Right cardiac atrium (tissue), 5 donors: ENCODE measurements at places on chromosomes 3 and 15.

GRCh38 chr3:189094539-189094938 lies 77.2 kb upstream of the TPRG1 start:
- no peak for DNase-seq

- no peak for DNase-seq
Observed at GRCh38 chr15:70815604-70816003, 38.4 kb downstream of the LARP6 start.

DNA sequence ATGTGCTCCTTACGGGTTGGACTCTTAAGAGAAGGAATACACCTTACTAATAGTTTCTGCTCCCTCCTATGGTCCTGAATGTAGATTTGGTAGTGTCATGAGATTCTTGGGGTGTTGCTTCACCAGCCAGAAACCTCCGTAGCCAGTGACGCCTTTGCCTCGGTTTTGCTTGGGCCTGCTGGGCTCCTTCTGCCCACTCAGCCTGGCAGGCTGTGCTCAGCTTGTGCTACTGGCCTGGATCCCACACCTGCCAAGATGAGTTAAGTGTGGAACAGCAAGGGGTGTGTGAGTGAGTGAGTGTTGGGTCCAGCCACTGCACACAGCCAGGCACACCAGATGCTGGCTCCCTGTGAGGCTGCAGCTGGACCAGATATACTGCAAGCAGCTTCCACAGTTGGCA lies 560.1 kb downstream of the NLGN1 start:
- DNase-seq: no peak

- peak; percentile 16 for DNase-seq
Observed at GRCh38 chr15:61621146-61621545, 392.0 kb upstream of the RORA start.

DNA sequence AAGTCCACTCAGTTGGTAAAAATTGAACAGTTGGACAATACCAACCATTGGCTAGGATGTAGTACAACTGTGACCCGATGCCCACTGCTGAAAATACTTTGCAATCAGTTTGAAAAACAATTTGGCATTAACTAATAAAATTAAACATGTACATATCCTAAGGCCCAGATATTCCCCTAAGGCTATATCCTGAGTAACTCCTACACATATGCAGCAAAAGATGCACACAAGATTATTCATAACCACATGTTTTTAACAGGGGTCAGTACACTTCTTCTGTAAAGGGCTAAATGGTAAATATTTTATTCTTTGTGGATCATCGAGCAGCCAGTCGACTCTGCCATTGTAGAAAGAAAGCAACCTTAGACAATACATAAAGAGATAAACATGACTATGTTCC lies 116.3 kb downstream of the MEX3B start:
- DNase-seq: no peak

GRCh38 chr3:9970020-9970652 lies 16.5 kb downstream of the EMC3 start:
- no peak for DNase-seq

DNA sequence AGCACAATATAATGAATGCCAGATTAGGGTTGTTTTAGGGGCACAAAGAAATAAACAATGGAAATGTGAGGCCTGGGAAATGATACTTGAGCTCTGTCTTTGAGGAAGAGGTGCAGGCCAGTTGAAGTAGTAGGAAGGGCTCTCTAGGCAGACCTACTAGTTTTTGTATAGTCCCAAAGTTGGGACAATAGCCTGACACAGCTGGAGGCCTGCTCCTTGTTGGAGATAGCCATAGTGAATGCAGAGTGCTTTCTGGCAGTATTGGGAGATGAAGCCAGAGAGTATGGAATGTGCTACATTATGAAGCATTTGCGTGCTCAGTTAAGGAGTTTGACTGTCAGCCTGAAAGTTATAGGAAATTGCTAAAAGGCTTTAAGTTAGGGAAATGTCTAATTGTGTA lies 251.2 kb upstream of the ZPLD1 start:
- no peak for DNase-seq

GRCh38 chr3:52253314-52254304 lies 8.1 kb downstream of the PPM1M start:
- peak; percentile 77 for DNase-seq

- peak; percentile 58 for DNase-seq
Observed at GRCh38 chr3:5423523-5423922, 236.0 kb downstream of the EDEM1 start.

DNA sequence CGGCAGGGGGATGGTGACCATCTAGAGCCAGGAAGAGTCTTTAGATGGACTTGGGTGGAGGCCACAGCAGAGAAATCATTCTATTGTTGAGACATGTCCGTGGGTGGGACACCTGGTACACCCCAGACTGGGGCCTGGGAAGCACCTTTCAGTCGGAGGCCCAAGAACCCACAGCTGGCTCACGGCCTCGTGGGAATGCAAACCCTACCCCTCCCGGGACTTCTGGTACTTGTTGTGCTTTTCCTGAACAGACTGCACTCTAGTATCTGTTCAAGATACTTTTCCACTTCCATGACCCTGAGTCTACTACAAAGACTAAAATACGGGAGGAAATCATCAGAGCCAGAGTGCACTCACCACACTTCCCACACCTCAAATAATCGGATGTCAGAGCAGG lies 60.7 kb downstream of the BDH1 start:
- DNase-seq: no peak

DNA sequence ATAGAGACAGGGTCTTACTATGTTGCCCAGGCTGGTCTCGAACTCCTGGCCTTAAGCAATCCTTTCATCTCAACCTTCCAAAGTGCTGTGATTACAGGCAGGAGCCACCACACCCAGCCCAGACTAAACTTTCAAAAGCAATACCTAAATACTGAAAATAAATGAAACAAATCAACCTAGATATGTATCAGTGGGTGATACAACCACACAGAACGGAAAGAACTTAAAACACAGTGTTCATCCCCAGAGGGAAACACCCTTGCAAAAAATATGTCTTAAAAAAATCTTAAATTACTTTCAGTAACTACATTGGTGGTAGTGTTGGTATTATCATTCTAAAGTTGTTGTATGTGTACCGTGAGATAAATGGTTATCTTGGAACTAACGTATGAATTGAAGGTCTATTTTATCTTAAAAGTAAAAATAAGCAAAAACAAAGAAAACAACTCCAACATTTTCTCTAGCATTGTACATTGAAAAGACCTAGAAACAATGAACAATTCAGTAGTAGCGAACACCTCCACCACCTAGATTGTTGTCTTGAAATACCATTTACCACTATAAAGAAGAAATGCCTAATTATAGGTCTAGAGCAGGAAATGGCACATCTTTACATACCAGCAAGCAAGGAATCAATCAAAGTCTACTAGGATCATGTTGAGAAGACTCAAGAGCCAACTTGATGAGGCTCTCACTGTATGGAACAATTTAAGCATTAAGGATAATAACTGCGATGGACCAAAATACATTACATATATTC lies 24.7 kb downstream of the SLTM start:
- DNase-seq: no peak

GRCh38 chr15:87761736-87762509 lies 494.6 kb downstream of the NTRK3 start:
- no peak for DNase-seq

GRCh38 chr3:152505926-152506325 lies 237.2 kb downstream of the MBNL1 start:
- no peak for DNase-seq

DNA sequence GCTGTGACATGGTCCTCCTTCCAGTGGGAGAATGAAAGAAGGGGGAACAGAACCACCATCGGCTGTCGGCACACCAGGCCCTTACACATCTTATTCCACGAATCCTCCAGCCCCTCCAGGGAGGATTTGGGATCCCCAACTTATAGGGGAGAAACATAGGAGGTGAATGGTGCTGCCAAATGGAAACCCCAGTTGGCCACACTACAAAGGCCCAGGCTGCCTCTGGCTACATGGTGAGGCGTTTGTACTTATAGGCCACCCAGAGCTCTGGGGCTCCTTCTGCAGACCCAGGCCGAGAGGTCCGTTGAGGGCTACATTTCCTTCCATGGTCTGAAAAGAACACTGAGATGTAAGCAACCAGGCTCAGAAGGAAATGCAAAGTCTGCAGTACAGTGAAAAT lies 12.0 kb downstream of the AMOTL2 start:
- DNase-seq: no peak

GRCh38 chr15:64398575-64398974 lies 10.9 kb downstream of the TRIP4 start:
- DNase-seq: no peak

GRCh38 chr3:113148284-113148683 lies 63.1 kb upstream of the BOC start:
- no peak for DNase-seq

- peak; percentile 23 for DNase-seq
Observed at GRCh38 chr3:62837145-62837787, 38.0 kb downstream of the CADPS start.

DNA sequence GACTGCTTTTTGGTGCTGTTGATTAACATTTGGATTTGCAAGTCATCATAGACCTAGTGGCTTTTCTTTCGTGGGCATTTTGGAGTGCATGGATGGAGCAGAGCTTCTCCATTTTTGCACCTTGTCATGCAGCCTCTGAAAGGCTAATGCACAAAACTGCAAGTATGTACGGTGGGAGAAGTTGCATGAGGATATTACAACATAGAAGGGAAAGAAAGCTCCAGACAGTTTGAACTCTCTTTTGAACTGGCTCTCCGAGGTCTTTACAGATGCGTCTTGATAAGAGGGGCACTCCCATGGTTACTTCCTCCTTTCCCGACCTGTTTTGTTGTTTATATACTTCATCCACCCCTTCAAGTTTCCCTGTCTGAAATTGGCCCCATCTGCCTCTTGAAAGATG lies 147.1 kb upstream of the GBE1 start:
- no peak for DNase-seq

- DNase-seq: no peak
Observed at GRCh38 chr3:105322570-105323273, 44.0 kb upstream of the ALCAM start.

GRCh38 chr3:170811928-170812591 lies 57.9 kb downstream of the RPL22L1 start:
- peak; percentile 40 for DNase-seq

- DNase-seq: no peak
Observed at GRCh38 chr3:146181216-146181615, 20.2 kb upstream of the PLOD2 start.

DNA sequence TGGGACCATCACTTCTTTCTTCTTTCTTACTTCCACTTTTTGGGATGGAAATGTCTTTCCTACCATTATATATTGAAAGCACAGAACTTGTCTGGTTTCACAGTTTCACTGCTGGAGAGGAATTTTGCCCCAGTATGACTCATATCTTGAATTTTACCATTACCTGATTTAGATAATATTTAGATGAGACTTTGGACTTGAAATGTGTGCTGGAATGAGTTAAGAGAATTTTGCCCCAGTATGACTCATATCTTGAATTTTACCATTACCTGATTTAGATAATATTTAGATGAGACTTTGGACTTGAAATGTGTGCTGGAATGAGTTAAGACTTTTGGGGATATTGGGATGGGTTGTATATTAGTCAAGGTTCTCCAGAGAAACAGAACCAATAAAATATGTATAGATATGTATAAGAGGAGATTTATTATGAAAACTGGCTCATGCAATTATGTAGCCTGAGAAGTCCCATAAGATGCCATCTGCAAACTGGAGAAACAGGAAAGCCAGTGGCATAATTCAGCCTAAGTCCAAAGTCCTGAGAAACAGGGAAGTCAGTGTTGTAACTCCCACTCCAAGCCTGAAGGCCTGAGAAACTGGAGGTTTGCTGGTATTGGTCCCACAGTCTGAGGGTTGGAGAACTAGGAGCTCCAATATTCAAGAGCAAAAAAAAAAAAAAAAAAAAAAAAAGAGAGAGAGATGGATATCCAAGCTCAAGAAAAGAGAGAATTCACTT lies 1029.2 kb downstream of the EPHA3 start:
- no peak for DNase-seq

- no peak for DNase-seq
Observed at GRCh38 chr3:67550541-67550940, 103.9 kb downstream of the SUCLG2 start.

DNA sequence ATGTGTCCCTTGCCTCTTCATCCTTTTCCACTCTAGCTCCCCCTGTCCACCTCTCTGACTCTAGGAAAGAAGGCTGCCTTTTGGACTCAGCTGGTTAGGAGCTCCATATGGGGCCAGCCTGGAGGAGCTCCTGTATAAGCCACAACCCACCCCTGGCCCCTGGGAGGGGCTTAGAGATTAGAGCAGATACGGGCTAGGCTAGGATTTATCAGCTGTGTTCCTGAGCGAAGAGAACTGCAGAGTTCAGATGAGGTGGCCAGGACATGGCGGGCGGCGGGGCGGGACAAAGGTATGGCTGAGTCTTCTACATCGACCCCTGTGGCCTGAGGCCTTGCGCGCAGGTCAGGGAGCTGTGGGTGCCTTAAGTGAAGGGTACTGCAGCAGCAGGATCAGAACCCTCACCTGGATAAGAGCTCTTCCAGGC lies 7.9 kb downstream of the NBEAL2 start:
- DNase-seq: no peak

DNA sequence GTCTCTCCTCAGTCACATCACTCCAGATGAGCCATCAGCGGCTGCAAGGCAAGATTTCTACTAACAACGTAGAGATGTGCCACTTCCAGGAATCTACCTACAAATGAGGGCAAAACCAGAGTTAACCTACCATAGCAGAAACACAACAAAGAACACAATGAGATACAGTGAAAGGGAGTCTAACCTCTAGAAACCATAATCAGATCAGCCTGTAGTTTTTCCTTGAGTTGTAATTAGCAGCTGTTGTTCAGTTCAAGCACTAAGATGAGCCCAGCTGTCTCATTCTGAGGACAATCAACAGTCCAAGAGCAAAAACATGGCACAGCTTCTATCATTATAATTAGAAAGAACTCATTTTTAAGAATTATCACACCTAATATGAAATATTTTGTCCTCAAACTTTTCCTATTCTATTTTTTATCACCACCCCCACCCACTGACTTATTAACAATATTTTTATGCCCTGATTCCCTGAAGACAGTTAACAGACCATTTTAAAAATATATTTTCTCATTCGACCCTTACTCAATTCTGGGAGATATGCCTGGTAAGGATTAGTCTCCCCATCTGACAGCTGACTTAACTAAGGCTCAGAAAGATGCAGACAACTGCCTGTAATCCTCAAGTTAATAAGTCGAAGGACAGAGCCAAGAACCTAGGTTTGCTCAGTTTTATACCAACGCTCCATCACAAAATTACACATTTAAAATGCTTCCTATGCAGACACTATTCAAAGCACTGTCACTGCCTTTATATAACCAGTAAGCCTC lies 50.1 kb downstream of the MAGI1 start:
- DNase-seq: no peak

DNA sequence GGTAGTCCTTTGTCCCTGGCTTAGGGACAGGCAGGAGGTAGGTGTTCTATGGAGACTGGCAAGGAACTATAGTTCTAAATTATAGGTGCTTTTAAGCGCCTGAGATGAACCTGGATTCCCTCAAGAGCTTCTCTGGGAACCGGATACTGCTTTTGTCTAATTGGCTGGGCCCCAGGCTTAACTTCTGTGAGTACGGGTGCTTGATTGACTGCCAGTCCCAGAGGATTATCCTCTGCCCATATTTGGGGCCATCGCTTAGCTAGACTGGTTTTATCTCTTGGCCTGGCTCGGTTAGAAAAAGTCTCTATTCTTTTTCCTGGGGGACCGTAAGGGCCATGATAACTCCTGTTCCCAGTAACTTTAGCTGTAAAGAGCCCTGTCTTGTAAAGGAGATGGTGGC lies 339.1 kb downstream of the KCNH8 start:
- no peak for DNase-seq

- DNase-seq: no peak
Observed at GRCh38 chr3:71466483-71466882, 117.0 kb downstream of the FOXP1 start.

GRCh38 chr15:31261266-31262142 lies 65.1 kb upstream of the KLF13 start:
- DNase-seq: no peak
